ENCODE measurements at places on chromosomes 4 and X.

DNA sequence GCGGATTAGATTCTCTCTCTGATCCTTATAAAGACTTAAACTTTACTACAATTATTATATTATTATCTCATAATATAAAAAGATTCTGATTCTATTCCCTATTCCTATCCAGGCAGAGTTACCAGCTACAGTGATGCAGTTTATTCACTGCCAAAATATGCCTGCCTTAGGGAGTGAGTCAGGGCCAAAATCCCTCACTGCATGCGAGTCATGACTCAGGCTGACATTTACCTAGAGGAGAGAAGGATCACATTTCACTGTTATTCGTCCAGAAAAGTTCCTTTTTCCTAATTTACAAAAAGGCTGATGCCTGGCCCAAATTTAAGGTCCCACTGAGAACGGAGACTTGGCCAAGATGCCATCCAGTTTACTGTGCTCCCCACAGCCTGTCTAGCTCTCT, 168.5 kb upstream of the LDB2 start:
- no peak for DNase-seq

DNA sequence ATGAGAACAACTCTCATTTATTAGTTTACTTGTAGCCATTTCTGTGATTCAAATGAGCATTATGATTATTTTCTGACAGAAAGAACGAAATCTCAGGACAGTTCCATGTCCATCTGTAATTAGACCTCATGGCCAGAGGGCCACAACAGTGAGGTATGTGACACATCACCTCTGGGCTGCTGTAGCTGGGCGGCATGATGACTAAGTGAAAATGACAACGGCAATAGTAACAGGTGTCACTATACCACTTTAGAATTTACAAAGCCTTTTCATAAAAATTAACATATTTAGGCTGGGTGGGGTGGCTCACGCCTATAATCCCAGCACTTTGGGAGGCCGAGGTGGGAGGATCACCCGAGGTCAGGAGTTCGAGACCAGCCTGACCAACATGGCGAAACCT, 252.6 kb downstream of the CBR4 start:
- no peak for DNase-seq

GRCh38 chr4:82848706-82849105, 42.2 kb downstream of the SEC31A start:
- DNase-seq: no peak

GRCh38 chrX:9164533-9165426, 130.9 kb upstream of the FAM9B start:
- DNase-seq: no peak

DNA sequence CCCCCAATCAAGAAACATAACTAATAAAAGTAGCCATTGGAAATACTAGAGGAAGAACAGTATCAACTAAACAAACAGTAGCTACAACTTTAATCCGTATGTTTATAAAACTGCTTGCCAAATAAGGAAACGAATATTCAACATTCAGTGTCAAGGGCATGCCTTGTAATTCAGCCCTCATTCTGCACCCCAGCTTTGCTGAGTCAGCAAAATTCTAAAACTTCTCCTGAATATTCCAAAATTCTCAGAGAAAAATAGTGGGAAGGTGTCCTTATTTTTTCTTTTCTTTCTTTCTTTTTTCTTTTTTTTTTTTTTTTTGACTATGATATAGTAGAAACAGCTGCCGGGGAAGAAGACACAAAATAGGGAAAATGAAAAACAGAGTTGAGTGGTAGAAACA, 344.8 kb upstream of the MAGEC2 start:
- DNase-seq: no peak

GRCh38 chr4:101701551-101701950, 89.0 kb upstream of the BANK1 start:
- DNase-seq: no peak

GRCh38 chr4:70945046-70945445, 42.9 kb downstream of the MOB1B start:
- DNase-seq: no peak

- peak; percentile 69 for DNase-seq
Measured at GRCh38 chr4:88283661-88284438, 511 bp downstream of the PPM1K start.

GRCh38 chr4:126604268-126604867, 1028.4 kb upstream of the INTU start:
- no peak for DNase-seq

- DNase-seq: no peak
Measured at GRCh38 chrX:70253377-70254062, 6.5 kb downstream of the P2RY4 start.

DNA sequence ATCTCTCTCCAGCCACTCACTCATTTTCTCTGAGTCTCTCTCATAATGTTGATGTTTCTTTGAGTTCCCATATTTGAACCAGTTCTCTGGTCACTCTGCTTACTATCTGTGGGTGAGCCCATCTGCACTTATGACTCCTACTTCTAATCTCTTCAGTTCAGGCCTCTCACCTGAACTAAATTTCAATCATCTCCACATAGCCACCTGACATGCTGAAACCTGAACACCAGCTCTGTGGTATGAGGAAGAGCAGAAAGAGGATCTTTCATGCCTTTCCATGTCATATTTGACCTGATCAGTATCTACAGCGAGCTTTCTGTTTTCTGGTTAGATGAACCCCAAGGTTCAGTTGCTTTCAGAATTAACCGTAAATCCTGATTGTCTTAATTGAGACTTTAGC, 122.2 kb upstream of the ESX1 start:
- no peak for DNase-seq

DNA sequence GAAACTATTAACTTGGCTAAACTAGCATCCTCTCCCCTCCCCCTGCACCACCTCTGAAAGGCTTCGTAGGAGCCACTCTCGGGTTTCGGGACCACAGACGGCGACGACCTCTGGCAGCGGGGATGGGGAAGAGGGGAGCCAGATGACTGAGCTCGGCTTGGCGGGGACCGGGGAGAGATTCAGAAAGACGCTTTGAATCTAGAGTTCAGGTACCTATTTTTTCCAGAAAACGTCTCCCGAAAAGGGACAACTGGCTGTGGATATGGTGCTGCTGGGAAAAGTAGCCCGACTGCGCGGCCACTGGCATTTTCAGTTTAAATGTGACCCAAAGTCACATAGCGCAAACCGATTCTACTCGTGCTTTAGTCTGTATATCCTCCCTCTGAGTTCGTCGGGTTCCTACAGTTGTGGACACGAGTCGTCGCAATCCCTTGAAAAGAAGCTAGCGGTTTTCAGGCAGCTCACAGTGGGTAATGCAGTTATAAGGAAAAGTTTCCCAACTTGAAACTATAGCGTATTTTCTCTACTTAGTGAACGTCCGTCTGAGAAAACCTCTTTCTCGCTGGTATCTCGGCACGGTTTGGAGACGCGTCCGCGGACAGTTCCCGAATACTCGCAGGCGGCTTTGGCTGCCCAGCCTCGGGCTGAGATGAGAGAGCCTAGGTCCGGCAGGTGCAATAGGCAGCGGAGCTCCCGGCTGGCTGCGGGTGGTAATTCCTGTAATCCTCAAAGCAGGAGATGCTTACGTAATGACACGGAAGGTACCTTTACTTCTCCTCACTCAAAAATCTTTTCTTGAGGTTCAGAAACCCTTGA, 1.3 kb downstream of the PARM1 start:
- no peak for DNase-seq

DNA sequence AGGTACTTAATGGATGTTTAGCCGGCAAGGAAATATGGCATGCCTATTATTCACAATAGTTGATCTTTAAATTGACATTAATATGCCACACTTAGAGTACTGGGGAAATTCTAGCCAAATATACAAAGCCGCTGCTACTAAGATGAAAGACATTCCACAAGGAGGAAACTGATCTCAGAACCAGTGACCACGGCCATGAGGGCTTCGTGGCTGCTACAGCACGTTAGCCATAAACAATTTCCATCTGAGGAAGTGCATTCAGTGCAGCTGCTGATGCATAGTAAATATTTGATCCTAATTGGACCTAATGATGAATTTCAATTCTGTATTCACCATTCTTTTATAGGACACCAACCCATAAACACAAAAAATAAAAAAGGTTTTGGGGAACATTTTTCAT, 59.1 kb downstream of the SORBS2 start:
- no peak for DNase-seq

DNA sequence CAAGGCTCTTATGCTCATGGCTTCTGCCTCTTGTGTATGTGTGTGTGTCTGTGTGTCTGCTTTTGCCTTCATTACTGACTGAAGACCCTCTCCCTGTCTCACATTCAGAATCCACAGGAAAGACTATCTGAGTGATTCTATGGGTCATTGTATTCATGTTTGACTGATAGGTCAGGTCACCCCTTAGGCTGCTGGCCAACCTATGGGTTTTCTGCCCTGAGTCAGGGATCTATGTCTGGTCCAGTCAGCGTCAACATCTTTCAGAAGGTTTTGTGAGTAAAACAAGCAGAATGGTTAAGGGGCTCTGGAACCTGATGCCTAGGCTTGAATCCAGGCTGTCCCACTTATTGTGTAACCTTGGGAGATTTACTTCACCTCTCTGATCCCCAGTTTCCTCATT, 30.5 kb downstream of the NHSL2 start:
- no peak for DNase-seq

- DNase-seq: no peak
Measured at GRCh38 chrX:95764972-95765451, 919.6 kb upstream of the DIAPH2 start.

- DNase-seq: no peak
Measured at GRCh38 chr4:179595671-179596410, 2153.6 kb upstream of the AGA start.

GRCh38 chr4:111499291-111499690, 646.0 kb upstream of the FAM241A start:
- no peak for DNase-seq

- DNase-seq: no peak
Measured at GRCh38 chrX:40244980-40245379, 147.2 kb upstream of the BCOR start.

Measured in activated naive CD4-positive, alpha-beta T cell treated with Interleukin-2 at 50 U/mL for 16 hours (primary cell).